ENCODE measurements at places on chromosomes 7 and 10. TPM values are rescaled to one million over a fixed set of nuclear protein-coding genes. Genes with fewer than 3 reads are reported as not detected.

Gene SMO
- 18.5 TPM for total RNA-seq

Gene FAM25C
- total RNA-seq = not detected

Gene GTF2IRD2
- 3.6 TPM for total RNA-seq

Gene BHLHA15
- total RNA-seq = not detected

Gene ADAM8
- 0.60 TPM for total RNA-seq

Gene ZNF746
- 7.4 TPM for total RNA-seq

Gene HOXA1
- total RNA-seq = not detected
